ENCODE measurements at places on chromosomes 16 and 17.
A peak's percentile ranks its signal among the peaks of the same experiment; 100 is the strongest.

- peak; percentile 63 for DNase-seq
These were observed 631 bp downstream of the TRAF7 start for GRCh38 chr16:2155977-2156848.

DNA sequence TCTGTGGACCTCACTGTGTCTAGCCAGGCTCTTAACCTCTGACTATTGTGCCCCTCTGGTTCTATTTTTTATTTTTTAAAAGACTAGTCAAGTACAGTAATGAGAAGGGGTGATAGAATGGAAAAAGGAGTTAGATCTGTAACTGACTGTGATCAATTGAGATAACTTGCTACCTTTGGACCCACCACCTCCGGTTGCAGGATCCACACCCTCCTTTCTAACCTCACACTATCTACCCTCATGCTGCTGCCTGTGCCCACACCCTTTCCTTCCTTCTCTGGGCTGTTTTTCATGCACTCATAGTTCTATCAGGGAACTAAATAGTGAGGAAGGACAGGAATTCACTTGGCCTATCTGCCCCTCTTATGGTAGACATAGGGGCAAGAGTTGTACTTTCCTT, 172.3 kb downstream of the KATNIP start:
- no peak for DNase-seq

- DNase-seq = no peak
These were observed 8.9 kb upstream of the CIITA start for GRCh38 chr16:10868104-10868595.

- DNase-seq = no peak
These were observed 599.6 kb downstream of the TMEM114 start for GRCh38 chr16:7990626-7991260.

DNA sequence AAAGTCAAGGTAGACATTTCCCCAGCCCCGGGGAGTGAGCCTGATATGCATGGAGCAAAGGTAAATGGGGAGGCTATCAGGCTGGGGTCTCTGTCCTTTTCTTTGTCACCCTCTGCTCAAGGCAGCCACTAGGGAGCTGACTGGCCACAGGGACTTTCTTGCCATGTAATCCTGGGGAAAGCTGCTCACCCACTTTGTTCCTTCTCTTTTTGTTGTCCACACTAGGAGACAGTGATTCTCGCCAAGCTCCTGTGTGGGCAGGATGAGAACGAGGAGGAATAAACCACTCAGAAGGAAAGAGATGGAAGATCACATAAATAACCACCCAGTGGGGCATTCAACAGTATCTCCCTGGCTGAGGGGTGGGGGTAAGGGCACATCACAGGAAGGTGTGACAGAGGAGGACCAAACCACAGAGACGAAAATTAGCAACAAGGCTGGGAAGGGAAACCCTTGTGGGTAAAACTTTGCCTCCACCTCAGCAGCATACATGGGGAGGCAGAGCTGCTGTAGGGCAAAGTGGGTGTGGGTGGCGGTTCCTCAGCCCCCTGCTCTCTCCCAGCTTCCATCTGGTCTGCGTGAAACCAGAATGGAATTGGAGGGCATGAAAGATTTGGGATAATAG, 26.2 kb upstream of the CCL1 start:
- DNase-seq = no peak

DNA sequence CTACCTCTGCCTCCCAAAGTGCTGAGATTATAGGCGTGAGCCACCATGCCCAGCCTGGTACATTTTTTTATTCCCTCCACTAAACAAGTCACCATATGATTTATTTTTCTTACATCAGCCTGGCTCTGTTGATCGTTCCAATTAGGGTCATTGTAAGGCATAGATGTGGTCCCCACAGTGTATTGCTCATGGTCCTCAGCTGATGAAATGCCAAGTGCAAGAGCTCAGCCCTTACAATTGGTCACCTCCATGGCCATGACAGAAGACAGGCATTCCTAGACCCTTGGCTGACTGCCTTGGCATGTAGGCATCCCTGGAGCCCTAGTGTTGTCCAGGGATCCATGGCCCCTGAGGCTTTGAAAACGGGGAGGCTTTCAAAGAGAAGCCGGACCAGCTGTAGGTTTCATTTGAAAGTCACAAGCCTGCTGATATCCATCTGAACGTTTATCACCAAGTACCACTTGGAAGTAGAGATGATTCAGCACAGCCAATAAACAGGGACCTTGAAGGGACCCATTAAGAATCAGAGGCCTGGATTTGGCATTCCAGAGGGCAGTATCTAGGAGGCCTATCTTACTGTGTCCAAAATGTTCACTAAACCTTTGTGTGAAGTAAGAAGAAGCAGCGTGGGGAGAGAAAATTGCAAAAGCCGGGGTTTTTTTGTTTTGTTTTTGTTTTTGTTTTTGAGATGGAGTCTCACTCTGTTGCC, 20.6 kb upstream of the PRKCA start:
- DNase-seq = no peak

- DNase-seq = no peak
These were observed 4.4 kb downstream of the NOL3 start for GRCh38 chr16:67174706-67175231.

GRCh38 chr16:79665970-79666369, 65.4 kb upstream of the MAF start:
- DNase-seq = no peak

- no peak for DNase-seq
These were observed 10.7 kb downstream of the MYH4 start for GRCh38 chr17:10458701-10459100.

DNA sequence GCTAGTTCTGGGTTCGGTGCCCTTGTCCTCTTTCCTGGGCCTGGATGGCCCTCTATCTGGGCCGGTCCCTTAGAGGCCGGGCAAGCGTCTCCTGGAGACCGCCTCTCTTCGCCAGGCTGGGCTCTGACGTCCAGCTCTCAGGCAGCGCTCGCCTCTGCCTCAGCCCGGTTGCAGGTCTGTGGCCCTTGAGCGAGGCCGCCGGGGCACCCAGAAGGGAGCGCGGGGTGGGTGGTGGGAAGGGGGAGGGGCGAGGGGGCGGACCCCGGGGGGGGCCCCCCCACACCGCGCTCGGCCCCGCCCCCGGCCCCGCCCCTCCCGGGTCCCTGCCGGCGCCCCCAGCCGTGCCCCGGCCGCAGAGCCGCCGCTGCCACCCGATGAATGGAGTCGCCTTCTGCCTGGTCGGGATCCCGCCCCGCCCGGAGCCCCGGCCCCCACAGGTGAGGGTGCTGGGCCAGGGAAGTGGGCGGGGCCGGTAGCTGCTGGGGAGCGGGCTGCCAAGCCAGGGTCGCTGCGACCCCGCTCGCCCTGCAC, at the start of gene ARHGAP23:
ARHGAP23 (plus strand) TSS at position 353 of the 531 bp plus-strand sequence; CDS start at position 375, 22 bp downstream.
- DNase-seq = no peak

DNA sequence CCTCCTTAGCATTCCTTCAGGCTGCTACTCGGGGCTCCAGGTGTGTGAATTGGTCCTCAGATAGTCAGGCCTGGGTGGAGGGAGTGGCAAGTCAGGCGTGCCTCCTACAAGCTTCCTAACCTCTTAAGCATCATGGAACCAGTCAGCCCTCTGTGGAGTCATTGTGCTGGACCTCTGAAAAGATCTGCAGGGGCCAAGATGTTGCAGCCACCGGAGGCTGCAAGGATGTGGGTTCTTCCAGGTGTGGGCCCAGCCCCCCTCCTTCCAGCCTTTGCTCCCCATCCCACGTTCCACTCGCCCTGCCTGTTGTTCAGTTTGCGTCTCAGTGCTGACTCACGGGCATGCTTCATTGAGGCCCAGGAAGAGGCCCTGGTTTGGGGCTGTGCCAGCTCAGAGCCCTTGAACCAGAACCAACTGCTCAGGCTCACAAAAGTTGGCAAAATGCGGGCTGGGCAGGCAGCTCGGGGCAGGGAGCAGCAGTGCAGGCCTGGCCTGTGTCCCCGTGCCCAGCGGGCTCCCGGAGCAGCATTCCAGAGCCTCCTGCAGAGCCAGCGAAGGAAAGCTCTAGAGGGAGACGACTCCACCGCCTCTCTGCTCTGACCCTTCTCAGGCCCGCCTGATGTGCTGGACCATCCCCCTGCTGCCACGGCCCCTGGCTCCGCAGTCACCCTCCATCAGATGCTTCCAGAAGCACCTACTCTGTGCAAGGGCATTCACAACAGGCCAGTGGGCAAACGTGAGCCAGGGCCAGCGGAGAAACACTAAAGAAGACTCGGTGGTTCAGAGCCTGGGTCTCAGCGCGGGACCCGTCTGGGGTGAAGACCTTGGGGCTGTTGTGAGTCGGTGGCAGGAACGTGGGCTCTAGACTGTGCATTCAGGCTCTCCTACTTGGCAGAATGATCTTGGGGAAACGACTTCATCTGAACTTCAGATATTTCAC, 7.5 kb downstream of the LDHD start:
- DNase-seq = peak; percentile 87

- DNase-seq = no peak
These were observed 34.0 kb upstream of the CBLN1 start for GRCh38 chr16:49315602-49316001.

GRCh38 chr17:78986048-78986648, 6.4 kb upstream of the LGALS3BP start:
- peak; percentile 30 for DNase-seq

DNA sequence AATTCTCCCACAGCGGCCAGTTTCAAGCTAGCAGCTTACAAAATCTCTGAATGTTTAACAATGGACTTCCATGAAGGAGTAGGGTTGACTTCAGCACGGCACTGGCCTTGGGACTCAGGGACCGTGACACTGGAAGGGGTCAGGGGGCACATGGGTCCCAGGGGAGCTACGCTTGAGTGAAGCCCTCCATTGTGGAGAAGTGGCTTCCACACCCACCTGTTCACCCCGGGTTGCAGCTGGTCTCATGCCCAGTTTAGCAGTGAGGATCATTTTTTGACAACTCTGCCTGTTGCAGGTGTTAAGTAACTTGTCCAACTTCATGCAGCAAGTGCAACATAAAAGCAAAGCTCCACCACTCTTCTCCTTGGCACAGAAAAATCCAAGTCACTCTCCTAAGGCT, 510.2 kb downstream of the CDH13 start:
- DNase-seq = peak; percentile 25

GRCh38 chr17:77127735-77128361, 12.9 kb upstream of the SEC14L1 start:
- DNase-seq = no peak

- DNase-seq = no peak
These were observed 44.8 kb upstream of the IRX3 start for GRCh38 chr16:54331241-54332002.

- DNase-seq = no peak
These were observed 154.8 kb downstream of the SALL1 start for GRCh38 chr16:50996166-50996829.

GRCh38 chr17:1386265-1386664, 13.8 kb downstream of the YWHAE start:
- DNase-seq = no peak

DNA sequence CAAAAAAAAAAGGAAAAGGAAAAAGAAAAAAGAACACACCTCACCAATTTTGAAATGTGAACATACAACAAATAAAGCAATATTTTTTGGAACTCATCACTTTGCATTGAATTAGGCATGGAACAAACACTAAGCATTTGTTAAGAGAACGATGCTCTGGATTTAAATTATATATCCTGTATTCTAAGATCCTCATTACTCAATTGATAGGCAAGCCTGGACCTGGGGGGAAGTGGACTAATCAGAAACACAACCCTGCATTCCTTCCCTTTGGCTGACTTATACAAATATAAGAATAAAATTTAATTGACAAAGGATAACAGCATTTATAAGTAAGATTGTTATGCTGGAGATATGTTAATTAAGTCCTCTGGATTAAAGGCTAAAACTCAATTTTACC, 2.2 kb downstream of the GJC1 start:
- no peak for DNase-seq

- no peak for DNase-seq
These were observed 36.2 kb upstream of the IRF8 start for GRCh38 chr16:85862476-85863383.

GRCh38 chr17:1137465-1137894, 42.3 kb downstream of the ABR start:
- no peak for DNase-seq

- no peak for DNase-seq
These were observed 32.1 kb upstream of the SMURF2 start for GRCh38 chr17:64694207-64694606.

GRCh38 chr17:57464191-57464864, 208.0 kb downstream of the MSI2 start:
- DNase-seq = no peak

DNA sequence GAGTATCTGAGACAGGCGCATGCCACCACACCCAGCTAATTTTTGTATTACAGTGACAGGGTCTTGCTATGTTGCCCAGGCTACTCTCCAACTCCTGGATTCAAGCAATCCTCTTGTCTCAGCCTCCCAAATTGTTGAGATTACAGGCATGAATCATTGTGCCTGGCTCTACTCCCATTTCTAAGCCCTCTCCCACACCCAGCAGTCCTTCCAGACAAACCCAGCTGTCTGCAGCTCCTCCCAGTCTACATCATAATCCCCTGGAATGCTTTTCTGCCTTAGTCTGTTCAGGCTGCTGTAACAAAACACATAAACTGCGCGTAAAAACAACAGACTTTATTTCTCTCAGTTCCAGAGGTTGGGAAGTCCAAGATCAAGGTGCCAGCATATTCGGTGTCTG, 144.5 kb downstream of the GRIN2A start:
- peak; percentile 15 for DNase-seq

DNA sequence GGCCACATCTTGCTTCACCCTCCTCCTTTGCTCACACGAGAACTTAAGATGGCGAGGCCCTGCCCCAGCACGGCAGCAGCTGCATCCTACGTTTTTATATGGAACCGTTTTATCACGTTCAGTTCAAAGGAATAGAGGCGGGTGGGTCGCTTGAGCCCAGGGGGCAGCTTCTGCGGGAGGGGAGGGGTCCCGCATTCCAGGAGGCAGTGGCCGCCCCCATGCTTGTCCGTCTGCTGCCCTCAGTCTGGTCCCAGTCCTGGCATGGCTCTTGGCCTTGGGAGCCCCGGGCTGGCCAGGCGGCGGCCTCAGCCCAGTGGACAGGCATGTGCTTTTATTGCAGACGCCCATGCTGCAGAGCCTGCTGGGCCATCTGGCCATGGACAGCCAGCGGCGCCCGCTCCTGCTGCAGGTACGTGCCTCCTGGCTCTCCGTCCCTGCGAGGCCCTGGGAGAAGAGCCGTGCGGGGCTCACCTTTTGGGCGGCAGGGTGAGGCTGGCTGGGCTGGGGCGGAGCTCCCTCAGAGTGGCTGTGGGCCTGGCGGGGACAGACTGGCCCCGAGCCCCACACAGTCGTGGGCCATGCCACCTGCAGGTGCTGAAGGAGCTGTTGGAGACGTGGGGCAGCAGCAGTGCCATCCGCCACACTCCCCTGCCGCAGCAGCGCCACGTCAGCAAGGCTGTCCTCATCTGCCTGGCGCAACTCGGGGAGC, 6.8 kb downstream of the TELO2 start:
- no peak for DNase-seq

- no peak for DNase-seq
These were observed 217.8 kb upstream of the SOX9 start for GRCh38 chr17:71902894-71903506.

- no peak for DNase-seq
These were observed 8.4 kb upstream of the PKMYT1 start for GRCh38 chr16:2988590-2989099.

DNA sequence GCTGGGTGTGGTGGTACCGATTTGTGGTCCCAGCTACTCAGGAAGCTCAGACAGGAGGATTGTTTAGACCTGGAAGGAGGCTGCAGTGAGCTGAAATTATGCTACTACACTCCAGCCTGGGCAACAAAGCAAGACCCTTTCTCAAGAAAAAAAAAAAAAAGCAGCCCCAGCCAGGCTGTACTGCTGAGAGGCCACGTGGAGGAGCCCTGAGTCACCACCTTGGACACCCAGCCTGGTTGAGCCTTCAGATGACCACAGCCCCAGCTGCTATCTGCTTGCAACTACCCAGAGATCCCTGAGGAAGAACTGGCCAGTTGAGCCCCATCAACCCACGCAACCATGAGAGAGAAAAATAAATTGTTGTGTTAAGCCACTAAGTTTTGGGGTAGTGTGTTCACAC, 23.6 kb upstream of the GPRC5C start:
- no peak for DNase-seq

- DNase-seq = no peak
These were observed 104.6 kb downstream of the PRKCA start for GRCh38 chr17:66406701-66407644.

Data from tongue (tissue), 3 donors.